ENCODE measurements at places on chromosomes 13 and 19.

DNA sequence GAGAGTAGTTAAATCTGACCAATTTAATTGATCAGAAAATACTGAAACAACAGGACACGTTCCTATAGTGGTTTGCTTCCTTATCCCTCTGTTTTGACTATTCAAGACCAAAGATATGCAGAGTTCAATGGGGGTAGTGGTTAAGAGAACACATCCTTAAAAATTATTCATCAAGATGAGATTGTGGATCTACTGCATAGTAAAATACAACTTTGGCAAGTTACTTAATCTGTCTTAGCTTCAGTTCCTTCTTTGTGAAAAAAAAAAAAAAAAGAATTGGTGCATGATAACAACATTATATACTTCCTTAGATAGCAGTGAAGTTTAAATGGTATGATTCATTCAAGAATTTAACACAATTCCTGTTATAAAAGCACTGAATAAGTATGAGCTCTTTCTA lies 552.1 kb downstream of the DCT start:
- DNase-seq = no peak

DNA sequence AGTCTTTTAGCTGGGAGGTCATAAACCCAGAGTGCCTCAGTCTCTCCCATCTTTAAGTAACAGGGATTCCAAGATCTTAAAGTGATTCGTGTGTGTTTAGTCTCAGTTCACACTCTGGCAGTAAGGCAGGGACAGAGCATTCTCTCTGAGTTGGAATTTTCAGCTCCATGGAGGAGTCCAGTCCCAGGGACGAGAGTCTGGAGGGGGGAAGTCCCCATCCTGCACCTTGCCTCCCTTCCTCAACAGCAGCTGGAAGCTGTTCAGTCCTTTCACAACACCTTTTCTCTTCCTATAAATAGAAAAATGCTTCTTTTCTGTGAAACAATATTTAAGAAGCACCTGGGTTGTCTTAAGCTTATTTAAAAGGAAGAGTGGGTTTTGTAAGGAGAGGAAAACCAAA lies 82.0 kb downstream of the KLF5 start:
- no peak for DNase-seq

GRCh38 chr19:6743066-6743465 lies 3.6 kb downstream of the TRIP10 start:
- DNase-seq = no peak

GRCh38 chr13:76245211-76245610 lies 609.1 kb downstream of the LMO7 start:
- no peak for DNase-seq

DNA sequence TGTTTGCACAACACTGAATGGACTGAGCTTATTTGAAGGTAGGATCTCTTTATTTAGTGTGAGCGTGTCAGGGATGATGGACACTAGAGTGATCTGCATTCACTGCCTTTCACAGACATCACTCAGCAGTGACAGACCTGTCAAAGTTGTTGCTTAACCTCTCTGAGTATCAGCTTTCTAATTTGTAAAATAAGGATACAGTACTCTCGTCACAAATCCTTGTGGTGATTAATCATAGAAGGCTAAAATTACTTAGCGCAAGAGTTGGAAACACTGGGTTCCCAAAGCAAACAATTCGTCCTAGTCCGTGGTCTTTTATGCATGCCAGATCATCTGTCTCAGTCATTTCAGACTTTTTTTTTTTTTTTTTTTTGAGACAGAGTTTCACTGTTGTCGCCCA lies 16.6 kb downstream of the CARD8 start:
- no peak for DNase-seq

DNA sequence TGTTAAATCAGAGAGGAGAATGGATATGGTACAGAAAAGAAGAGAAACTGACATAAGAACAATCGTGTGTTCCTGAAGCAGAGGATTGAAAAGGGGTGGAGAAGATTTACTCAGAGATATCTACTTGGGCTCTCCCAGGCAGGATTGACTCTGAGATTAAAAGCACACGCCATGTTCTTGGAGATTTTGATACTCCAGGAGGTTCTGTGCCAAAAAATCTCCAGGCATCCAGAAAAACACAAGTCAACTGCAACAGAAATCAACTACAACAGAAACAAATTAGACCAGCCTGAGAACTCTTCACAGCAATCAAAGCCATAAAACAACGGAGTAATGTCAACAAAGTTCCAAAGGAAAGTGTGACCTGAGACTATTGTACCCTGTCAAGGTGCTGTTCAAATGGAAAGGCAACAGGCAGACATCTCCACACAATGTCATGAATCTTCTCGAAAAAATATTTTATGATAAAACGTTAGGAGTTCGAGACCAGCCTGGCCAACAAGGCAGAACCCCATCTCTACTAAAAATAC lies 104.2 kb downstream of the UBL3 start:
- DNase-seq = no peak

DNA sequence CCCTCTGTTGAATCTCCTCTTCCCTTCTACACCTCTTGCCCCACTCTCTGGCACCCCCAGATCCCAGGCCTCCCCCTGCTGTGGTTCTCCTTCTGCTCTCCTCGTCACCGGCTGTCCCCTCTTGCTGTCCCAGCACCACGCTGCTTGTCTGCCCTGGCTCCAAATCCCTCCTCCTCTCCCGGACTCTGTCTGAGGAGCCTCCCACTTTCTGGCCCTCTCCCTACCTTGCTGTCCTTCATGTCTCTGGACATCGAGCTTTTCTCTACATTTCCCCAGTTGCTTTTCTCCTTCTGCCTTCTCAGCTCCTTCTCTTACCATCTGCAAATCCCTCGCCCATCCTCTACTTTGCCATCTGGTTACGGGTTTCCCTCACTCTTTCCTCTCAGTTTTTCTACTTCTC lies 1.2 kb downstream of the ZNF347 start:
- no peak for DNase-seq

DNA sequence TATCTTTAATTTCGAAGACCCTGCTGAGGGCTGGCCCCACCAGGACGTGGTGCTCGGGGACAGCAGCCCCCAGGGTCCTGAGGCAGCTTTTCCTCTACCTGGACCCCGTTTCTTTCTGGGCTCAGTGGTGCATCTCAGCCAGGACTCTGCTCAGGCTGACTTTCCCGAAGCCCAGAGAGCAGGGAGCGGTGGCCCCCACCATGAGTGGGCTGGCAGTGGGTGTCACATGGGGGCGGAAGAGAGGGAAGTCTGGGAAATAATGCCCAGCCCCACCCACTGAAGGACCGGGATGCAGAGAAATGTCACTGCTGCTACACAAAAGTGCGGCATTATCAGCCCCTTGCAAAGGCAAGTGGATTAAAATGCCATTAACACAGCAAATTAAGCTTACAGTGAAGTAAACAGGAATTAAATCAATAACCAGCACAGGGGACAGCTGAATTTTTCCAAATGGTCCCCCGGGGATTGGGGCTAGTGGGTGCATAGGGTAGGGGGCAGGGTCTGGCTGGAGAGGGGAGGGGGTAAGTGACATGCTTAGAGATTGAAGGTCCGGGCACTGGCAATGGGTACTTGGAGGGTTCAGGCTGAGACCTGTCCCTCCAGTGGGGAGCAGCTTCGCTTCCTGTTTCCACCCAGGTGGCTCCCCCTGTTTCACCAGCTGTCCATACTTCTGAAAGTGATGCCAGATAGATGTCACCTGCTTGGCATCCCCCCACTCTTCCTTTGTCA lies 177.3 kb downstream of the URI1 start:
- no peak for DNase-seq

Data from GM04503 (cell line).